Activated CD4-positive, CD25-positive, alpha-beta regulatory T cell (primary cell): ENCODE measurements at places on chromosomes 3 and 15.

DNA sequence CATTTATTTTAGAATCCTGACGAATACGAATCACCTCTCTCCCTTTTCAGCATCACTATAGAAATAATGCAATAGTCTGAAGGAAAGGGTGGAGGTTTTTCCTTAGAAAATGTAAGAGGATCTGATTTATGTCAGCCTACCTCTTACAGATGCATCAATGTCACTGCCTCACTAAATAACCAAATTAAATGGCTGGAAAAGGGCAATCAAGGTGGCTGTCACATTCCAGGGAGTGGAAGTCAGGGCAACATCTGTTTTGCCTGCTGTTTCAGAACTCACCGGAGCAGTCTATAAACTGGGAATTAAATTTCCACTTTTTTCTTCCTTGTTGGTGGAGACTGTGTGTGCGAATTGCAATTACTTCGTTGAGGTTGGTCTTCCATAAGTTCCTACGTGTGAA, 299.3 kb upstream of the PDZRN3 start:
- no peak for DNase-seq

GRCh38 chr3:171688002-171688401, 122.3 kb downstream of the PLD1 start:
- no peak for DNase-seq

DNA sequence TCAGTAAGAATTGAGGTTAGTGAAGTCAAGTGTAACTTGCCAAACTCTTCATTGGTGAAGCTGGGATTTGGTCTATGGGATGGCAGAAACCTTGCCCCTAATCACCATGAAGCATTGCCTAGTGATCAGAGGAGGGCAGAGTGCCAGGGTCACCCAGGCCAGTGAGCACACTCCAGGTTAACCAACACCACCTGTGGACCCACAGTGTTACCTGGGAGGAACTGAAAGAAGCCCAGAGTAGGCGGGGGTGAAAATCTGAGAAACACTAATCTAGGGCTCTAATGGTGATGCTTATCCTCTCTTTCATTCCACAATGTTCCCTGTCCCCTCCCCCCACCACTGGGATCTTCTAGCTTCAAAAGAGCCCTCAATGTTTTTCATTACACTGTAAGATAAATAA, 372.8 kb downstream of the CTNNB1 start:
- DNase-seq: no peak

- DNase-seq: no peak
These were observed 49.8 kb downstream of the IQSEC1 start for GRCh38 chr3:13023235-13023970.

- no peak for DNase-seq
These were observed 248.9 kb downstream of the SLCO3A1 start for GRCh38 chr15:92102395-92102755.

GRCh38 chr15:32786906-32787305, 69.1 kb downstream of the GREM1 start:
- DNase-seq: no peak

DNA sequence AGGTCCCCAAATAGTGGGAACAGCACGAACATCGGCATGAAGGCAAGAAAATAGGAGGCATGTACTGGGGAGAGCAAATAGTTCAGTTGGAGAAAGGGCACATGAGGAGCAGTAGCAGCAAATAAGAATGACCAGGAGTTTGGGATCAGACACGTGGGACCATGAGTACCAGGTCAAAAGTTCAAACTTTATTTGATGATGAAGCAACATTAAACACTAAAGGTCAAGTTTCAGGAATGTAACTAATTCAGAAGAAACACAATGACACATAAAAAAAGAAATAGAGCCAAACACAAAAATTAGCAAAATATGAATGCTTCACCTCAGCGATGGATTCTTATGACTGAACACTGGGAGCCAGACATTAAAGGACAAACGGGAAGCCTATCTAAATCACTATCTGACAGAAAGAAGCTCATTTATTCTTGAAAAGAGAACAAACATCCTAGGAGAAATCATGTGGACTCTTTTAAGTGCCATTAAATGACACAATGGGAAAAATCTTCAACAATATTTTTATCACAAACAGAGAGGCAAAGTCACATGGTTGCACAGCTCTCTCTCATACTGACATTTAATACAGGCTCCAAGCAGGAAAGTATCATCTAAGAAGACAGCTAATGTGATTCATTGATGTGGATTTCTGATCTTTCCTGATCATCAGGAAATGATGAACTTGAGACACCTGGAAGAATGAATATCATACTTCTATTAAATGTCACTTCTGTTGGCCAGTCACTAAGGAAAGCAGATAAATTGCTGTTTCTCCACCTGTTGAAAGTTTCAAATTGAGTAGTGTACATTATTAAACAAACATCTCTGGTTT, 216.9 kb upstream of the THBS1 start:
- no peak for DNase-seq

- no peak for DNase-seq
These were observed 66.3 kb upstream of the LRIG1 start for GRCh38 chr3:66567077-66567476.

- no peak for DNase-seq
These were observed 559.8 kb upstream of the CBLB start for GRCh38 chr3:106428565-106428994.

GRCh38 chr3:128372281-128372680, 94.4 kb downstream of the DNAJB8 start:
- DNase-seq: no peak

- DNase-seq: no peak
These were observed 12.2 kb downstream of the SELENOS start for GRCh38 chr15:101264911-101265641.

- DNase-seq: no peak
These were observed 61.4 kb upstream of the ARHGEF26 start for GRCh38 chr3:154059833-154060232.

- DNase-seq: no peak
These were observed 38.4 kb upstream of the CGNL1 start for GRCh38 chr15:57337868-57338411.

DNA sequence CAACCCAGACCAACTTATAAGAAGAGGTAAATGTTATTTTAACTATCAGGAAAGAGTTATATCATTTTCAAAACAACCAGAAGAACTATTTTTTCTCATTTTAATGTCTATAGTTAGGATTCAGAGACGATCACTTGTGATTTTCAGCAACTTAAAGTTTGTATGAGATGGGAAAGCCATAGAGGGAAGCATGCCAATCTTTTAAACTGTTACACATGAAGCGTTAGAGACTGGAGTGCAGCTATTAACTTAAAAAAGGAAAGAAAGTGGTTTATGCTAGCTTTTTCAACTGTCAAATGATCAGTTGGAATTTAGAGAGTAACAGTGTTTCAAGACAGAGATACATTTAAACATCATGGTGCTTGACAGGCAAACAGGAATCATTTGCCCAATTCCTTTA, 91.7 kb upstream of the LPP start:
- no peak for DNase-seq

DNA sequence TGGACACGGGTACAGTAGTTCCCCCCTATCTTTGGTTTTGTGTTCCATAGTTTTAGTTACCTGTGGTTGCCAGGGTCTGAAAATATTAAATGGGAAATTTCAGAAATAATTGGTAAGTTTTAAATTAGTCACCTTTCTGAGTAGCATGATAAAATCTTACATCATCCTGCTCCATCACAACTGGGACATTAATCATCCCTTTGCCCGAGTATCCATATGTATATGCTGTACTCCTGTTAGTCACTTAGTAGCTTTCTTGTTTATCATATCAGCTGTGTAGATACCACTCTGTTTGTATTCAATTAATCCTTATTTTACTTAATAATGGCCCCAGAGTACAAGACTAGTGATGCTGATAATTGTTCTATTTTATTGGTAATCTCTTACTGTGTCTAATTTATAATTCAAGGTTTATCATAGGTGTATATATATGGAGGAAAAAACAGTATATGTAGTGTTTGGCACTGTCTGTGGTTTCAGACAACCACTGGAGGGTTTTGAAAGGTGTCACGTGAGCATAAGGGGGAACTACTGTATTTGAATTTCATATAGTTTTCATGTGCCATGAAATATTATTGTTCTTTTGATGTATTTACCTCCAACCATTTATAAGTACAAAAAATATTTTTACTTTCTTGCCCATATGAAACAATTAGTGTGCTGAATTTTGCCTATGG, 41.4 kb downstream of the CTDSPL2 start:
- no peak for DNase-seq

GRCh38 chr3:52146811-52147210, 7.4 kb downstream of the POC1A start:
- no peak for DNase-seq

DNA sequence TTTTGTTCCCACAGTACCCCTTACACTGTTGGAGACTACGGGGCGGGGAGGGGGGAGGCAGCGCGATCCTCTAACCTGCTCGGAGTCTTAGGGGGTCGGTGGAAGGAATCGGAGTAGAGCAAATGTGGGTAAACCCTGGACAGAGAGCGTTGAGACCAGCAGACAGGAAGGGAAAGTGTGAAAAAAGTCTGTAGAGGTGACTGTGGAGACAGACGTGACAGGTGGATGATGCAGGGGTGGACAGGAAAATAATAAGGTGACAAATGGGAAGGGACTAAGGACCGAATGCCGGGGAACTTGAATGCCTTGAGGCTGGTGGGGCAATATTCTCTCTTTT, 424 bp downstream of the EAF2 start:
- no peak for DNase-seq

GRCh38 chr3:8759038-8759707, 10.2 kb downstream of the OXTR start:
- no peak for DNase-seq

DNA sequence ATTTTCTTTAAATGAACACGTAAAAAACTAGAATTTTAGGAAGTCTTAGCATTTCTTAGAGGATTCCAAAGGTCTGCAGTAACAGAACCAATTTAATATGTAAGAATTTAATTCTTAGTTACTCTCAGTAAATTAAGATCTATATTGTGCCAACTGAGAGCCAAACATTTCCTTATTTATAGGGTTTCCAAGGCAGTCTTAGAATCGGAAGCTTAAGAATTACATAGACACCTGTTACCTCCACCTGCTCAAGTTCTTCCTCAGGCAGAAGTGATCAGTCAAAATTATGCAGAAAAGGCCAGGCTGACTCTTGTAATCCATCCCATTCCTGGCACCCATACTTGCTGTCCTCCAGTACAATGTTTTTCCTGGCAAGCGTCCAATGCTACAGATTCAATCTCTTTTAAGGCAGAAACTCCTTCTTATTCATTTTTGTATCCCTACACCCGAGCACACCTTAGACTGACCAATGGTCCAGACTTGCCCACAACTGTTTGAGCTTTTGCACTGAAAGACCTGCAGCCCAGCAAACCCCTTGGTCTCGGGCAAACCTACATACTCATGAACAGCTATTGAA, 64.3 kb downstream of the NCEH1 start:
- DNase-seq: no peak
